ENCODE measurements at places on chromosomes 6 and 20. TPM values are rescaled to one million over a fixed set of nuclear protein-coding genes. Genes with fewer than 3 reads are reported as not detected.

The OR2H2 gene
- total RNA-seq = not detected

The SLC44A4 gene
- total RNA-seq = under 0.01 TPM

The KIFC1 gene
- 16.7 TPM for total RNA-seq

The TREM2 gene
- total RNA-seq = not detected

The PNPLA1 gene
- not detected for total RNA-seq

The PRDM13 gene
- total RNA-seq = not detected

The PBOV1 gene
- total RNA-seq = not detected

The CCN6 gene
- total RNA-seq = not detected

The C20orf144 gene
- total RNA-seq = under 0.01 TPM

The CST11 gene
- not detected for total RNA-seq

The SLC35F1 gene
- total RNA-seq = under 0.01 TPM

The KDM1B gene
- total RNA-seq = 6.3 TPM

The RTN4IP1 gene
- 2.5 TPM for total RNA-seq

The SIRPD gene
- total RNA-seq = not detected

The GNAS-AS1 gene
- total RNA-seq = under 0.01 TPM

The TCF21 gene
- total RNA-seq = not detected

The NRSN1 gene
- total RNA-seq = not detected

The NTSR1 gene
- under 0.01 TPM for total RNA-seq

The ULBP2 gene
- total RNA-seq = 1.4 TPM

The DPPA5 gene
- not detected for total RNA-seq

The PTGIS gene
- total RNA-seq = 0.13 TPM

The HLA-DPB1 gene
- total RNA-seq = 10.9 TPM

The DSP gene
- 42.4 TPM for total RNA-seq

Measured in dermis microvascular lymphatic vessel endothelial cell (primary cell).